Kidney capillary endothelial cell (primary cell): ENCODE measurements at places on chromosomes 2 and 18.
A peak's percentile ranks its signal among the peaks of the same experiment; 100 is the strongest.

GRCh38 chr2:228401065-228401912, 219.8 kb upstream of the SPHKAP start:
- no peak for DNase-seq

DNA sequence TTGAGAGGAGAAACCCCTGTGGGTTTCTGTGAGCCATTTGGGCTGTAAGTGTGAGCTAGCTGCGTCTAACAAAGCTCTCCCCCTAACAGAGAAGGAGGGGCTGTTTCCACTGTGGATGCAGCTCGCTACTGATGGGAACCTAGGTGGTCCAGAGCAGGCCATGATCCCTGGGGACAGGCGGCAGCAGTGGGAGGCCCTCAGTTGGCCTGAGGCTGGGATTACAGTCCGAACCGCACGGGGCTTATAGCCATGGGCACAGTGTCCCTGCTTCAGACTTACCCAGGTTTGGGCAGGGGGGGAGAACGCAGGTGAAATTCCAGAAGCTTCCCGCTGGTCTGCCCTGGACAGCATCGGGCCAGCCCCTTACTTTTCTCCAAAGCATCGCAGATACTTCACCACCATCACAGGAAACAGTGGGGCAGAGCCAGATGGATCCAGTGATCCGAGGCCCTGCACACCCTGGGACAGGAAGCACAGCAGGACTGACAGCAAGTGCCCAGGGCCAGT, 139.4 kb downstream of the SEPTIN10 start:
- DNase-seq, result no peak

DNA sequence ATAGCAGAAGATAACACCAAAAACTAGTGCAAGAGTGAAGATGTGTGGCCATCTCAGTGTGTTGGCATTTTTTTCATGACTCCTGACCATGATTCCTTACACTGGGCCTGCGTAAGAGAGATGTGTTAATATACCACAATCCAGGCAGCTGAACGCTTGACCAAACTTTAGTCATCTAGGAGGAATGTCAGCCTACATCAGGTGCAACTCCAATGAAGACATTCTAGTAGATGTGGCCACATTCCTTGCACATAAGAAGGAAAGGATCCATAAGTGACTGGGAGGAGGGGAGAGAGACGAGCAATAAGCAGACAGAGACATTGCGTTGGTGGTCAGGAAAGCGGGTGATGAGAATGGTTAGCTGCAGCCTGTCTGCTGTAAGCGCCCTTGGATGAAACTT, 42.6 kb downstream of the CYRIA start:
- DNase-seq, result no peak

- no peak for DNase-seq
These were observed 114.4 kb downstream of the NFATC1 start for GRCh38 chr18:79510046-79510685.

GRCh38 chr2:24914713-24915112, 5.3 kb downstream of the ADCY3 start:
- no peak for DNase-seq

GRCh38 chr2:83826577-83826976, 632.5 kb downstream of the SUCLG1 start:
- DNase-seq, result no peak

DNA sequence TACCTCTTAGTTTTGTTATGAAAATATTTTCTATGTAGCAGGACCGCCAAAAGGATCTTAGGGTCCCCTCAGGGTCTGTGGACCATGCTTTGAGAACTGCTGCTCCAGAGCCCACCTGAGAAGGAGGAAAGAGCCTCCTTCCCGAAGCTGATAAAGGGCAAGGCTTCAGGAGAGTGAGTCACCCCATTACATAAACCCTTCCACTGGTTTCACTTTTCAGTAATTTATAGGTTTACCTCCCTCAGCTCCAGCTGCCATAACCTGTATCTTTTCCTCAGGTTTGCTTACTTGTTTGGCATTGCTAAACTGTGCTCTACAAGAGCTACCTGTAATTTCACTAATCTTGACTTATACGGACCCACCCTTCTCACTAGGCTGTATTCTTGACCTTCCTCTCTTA, 6.6 kb downstream of the TTLL4 start:
- DNase-seq, result no peak

GRCh38 chr18:44883671-44884070, 203.0 kb downstream of the SETBP1 start:
- no peak for DNase-seq

DNA sequence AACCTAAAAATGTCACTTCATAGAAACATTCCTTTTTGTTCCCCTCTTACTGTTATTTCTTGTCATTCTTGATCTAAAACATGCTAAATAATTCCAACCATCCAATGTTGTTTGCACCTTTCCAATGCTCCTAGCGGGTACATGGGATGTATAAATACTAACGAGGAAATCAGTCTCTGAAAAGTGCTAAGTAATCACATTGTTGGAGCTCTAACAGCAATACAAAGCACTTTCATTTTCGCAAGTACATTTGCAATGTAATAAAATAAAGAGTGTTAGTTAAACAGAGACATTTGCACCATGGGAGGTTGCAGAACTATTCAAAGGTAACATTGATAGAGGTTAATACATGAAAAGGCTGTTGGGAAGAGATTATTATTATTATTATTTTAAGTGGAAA, 286.2 kb upstream of the ACVR2A start:
- no peak for DNase-seq

DNA sequence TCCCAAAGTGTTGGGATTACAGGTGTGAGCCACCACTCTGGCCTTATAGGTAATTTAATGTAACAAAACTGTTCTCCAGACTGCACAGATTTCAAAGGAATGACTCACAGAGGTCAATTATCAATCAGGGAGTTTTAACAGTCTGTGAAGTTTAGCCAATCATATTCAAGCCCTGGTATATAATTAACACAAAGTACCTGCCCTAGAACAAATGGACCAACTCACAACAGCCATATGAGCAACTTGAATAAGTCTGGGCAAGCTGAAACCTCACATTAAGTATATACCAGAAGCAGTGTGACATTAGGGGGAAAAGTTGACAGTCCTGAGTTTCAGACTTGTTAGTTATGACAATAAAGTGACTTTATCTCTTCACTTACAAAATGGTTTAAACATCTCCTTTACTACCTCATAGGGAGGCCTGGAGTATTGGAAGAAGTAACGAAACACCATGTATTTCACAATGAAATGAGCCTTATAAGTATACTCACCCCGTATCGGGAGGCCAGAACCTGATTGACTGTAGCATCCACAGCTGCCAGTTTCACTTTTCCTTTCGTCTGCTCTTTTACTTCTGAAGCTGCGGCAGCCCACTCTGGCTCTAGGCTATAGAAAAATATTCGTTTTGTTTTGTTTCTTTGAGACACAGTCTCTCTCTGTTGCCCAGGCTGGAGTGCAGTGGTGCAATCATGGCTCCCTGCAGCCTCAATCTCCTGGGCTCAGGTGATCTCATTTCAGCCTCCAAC, 22.2 kb downstream of the PDIA6 start:
- DNase-seq, result no peak

GRCh38 chr2:235654103-235654813, 160.4 kb downstream of the AGAP1 start:
- DNase-seq, result peak; percentile 44

DNA sequence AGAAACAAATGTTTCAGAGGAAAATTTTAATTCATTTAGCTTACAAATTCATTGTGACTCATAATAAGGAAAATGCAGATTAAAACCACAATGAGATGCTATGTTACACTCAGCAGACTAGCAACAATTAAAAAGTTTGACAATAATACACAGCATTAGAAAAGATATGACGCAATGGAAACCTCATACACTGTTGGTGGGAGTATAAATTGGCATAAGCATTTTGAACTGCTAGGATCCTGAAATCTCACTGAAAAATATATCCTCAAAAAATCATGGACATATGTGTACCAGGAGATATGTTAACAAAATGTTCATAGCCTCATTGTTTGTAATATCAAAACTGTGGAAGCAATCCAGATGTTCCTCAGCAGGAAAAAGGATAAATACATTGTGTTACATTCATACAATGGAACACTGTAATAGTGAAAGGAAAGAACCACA, 13.7 kb downstream of the CALCRL start:
- DNase-seq, result no peak

GRCh38 chr2:80365762-80366161, 61.2 kb upstream of the LRRTM1 start:
- no peak for DNase-seq

DNA sequence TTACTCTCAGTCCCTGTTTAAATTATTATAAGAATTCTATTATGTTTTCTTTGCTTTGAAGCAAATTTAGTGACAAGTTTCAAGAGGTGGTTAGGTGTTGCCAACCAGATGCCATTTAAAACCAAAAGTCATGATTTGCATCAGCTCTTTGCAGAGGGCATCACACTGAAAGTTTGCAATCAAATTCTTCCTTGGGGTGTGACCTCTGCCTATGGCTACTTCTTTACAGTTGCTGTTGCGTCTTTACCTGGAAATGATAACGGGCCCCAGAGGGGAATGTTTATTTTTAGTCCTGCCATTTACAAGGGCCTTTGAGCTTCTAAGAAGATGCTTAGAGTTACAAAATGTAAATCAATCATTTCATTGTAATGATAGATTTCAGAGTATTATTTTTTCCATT, 561.0 kb downstream of the ARHGAP15 start:
- DNase-seq, result no peak

- DNase-seq, result no peak
These were observed 2.8 kb downstream of the CYTIP start for GRCh38 chr2:157441072-157441454.

GRCh38 chr2:7937082-7937481, 744.8 kb upstream of the ID2 start:
- no peak for DNase-seq

GRCh38 chr2:7825591-7826312, 856.1 kb upstream of the ID2 start:
- DNase-seq, result no peak

DNA sequence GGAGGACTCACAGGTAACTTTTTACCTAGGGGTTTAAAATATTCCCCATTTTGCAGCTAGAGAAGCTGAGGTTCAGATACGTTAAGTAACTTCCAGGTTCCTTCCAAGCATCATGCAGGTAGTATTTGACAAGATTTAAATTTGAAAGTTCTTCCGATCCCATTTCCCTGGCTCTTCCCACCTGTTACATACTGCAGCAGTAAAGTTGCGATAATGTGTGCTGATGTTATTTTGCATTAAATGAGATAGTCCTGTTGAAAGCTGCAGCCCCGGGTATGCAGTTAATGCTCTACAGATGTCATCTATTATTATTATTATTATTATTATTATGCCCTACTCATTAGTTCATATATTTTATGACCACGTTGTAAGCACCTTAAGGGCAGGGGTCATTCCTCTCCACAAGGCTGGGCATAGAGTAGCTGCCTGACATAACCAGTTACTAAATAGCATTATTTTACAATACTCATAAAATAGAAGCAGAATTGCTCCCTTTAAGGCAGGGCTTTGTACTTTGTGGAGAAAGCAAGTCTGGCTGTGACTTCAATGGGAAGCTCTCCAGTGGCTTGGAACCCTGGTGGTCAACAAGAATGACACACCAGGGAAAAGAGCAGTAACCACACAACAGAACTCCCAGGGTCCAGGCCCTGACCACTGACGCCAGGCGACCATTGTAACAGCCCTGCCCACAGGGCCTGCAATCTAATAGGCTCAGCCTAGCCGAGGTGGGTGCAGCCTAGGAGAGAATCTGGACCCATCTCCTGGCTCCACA, 112.0 kb upstream of the STPG4 start:
- DNase-seq, result no peak

GRCh38 chr2:43135583-43135982, 90.8 kb downstream of the ZFP36L2 start:
- no peak for DNase-seq

- no peak for DNase-seq
These were observed 1.4 kb downstream of the ALMS1 start for GRCh38 chr2:73386894-73387636.

GRCh38 chr18:31950583-31950982, 7.7 kb upstream of the TRAPPC8 start:
- no peak for DNase-seq

DNA sequence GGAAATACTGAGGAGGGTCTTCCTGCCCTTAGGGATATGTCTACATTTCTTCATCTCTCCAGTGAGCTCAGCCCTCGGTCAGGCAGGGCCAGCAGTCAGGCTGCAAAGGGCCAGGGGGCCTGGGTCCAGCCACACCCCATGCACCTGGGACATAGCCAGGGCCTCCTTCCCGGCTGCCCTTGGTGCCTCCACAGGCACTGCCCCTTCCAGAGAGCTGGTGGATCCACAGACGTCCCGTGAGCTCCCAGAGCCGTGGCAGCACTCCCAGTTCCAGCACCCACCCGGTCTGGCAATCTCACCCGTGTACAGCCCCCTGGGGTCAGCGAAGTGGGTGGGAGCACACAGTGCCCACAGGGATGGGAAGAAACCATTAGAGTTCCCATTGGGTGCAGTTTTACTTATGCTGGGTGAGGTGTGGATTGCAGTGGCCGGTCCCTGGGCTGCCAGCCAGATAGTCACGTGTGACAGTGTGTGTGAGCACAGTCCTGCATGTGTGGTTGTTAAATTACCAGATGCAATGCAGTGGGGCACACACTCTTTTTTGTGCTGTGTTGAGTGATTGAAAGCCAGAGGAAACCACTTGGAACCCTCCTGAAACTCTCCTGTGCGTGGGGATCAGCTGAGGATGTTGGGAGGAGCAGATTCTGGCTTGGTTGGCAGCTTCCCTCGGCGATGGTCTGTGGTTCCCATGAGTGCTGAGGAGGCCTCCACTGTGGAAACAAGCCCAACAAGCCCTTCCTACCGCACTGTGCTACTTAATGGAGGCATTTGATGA, 131.0 kb downstream of the SNTG2 start:
- no peak for DNase-seq

GRCh38 chr2:133667085-133667484, 98.8 kb upstream of the NCKAP5 start:
- DNase-seq, result peak; percentile 56

DNA sequence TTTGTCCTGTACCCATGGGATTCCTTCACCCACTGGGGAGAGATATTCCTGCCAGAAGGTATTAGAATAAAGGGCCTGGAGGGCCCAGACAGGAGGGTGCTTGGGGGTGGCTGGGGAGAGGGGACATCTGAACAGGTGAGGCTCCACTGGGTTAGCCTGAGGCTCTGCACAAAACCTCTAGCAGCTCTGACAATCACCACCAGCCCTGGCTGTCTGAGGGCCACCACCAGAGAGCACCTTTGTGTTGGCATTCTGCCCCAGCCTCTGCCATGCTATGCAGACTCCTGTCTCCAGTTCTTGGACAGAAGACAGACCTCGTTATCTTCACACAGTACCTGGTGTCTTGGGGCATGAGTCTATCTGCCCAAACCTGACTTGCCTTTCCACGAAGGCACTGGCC, 25.3 kb downstream of the SLC16A14 start:
- DNase-seq, result no peak

- no peak for DNase-seq
These were observed 164.6 kb upstream of the TRIB2 start for GRCh38 chr2:12552092-12552491.

DNA sequence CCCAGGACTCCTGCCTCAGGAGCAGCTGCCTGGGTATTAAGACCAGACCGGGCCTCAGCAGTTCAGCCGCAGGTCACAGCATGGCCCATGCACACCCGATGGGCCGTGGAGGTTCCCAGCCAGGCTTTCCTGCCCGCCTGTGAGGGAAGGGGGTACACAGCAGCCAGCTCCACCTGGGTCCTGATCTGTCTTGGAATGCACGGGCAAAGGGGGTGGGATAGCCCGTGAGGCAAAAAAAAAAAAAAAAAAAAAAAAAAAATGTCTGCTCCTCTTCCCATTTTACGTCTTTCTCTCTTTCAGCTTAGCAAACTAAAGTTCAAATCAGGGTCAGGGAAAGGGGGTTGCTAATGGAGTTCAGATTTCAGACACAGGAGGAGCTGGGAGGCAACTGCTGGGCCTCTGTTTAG, 385.2 kb downstream of the TNS1 start:
- DNase-seq, result no peak

- DNase-seq, result no peak
These were observed 464.3 kb downstream of the NBAS start for GRCh38 chr2:15096873-15097272.
